ENCODE measurements at places on chromosomes 6 and 20.
A peak's percentile ranks its signal among the peaks of the same experiment; 100 is the strongest.

DNA sequence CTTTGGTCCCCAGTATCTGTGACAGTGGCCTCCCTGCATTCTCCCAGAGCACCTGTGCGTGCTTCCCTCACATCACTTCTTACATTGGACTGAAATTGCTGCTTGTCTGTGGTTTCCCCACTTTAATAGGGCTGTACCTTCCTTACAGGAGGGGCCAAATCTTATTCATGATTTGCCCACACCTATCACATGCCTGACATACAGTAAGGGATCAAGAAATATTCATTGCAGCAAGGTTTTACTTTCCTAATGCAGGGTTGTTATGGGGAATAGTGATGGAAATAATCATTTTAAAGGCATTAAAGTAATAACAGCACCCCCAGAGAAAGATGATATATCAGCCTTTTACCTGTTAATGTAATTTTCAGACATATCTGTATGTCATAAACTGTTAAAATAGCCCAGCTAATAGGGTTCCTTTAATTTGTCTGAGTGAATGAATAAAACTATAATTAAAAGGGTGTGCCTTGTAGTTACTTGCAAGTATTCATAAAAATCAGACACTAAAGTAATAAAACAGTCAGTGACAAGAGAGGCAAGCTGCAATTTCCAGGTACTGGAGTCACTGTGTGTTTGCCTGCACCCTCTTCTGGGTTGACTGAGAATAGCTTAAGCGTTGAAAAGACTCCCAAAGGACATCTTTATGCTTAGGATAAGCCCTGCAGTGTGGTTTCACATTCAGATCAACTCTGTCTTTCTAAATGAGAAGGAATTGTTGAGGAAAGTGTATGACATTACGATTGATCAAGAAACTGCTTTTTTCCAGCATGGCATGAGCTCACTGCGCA lies 182.7 kb downstream of the PHACTR1 start:
- no peak for DNase-seq

DNA sequence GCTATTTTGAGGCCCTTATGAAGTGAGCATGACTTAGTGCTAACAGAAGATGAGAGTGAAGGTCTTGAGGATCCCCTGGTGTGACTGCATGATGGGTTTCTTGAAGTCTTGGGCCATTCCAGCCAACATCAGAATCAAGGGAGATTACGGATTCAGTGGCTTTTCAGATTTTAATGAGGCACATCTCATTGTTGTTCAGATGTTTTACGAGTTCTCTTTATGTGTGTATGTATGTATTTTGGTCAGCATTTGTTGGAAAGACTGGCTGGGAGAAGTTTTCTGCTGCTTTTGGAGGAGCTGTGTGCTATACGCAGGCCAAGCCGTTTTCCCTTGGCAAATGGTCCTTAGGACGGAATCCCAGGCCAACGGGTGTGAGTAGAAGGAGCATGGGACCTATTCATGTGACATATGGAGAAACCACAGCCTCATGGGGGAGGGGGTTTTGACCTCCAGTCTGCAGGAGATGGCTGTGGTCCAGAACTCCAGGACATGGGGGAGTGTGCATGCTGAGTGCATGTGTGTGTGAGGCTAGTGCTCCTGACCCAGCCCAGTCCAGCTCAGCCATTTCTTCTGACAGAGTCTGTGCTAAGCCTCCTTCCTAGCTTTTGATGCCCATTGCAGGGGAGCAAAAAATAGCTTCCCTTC lies 35.3 kb downstream of the CHMP4B start:
- DNase-seq: no peak

GRCh38 chr6:14925699-14926026 lies 320.2 kb upstream of the JARID2 start:
- DNase-seq: no peak

DNA sequence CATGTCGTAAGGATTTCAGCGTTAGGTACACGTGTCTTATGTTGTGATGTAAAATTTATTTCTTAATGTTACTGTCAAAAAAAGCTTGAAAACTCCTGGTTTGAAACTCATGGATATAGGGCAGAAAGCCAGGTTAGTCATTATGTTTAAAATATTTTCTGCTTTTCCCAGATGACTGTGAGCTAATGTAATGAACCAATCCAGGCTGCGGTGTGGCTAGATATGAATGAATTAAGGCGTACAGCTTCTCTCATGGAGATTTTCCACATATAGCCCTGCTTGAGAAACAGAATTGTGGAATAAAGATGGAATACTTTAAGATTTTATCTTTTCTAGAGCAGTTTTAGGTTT lies 80.3 kb upstream of the STMND1 start:
- no peak for DNase-seq

DNA sequence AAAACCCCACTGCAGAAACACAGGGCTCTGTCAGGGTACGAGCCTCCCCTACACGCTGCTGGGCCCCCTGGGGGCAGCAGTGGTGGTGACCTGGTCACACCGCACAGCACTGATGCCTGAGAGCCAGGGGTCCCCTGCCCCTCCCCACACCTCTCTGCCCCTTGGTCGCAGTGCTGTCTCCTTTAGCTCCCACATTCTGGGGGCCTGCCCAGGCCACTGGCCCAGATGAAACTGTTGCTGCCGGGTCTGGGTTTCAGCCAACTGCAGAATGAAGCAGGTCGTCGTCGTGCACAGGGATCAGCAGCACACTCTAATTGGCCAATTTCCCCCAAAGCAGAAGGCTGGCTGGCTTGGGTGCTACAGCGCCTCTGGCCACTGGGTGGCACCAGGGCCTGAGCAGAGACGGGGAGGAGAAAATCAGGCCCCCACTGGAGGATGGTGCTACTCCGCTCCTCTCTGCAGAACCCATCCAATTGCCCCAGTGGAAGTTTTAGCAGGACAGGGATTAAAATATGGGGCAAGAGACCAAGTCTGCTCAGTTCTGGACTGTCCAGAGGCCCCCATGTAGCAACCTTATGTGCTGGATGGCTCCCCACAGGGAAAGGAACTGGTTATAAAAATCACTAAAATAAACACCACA lies 26.1 kb downstream of the DIDO1 start:
- peak; percentile 67 for DNase-seq

DNA sequence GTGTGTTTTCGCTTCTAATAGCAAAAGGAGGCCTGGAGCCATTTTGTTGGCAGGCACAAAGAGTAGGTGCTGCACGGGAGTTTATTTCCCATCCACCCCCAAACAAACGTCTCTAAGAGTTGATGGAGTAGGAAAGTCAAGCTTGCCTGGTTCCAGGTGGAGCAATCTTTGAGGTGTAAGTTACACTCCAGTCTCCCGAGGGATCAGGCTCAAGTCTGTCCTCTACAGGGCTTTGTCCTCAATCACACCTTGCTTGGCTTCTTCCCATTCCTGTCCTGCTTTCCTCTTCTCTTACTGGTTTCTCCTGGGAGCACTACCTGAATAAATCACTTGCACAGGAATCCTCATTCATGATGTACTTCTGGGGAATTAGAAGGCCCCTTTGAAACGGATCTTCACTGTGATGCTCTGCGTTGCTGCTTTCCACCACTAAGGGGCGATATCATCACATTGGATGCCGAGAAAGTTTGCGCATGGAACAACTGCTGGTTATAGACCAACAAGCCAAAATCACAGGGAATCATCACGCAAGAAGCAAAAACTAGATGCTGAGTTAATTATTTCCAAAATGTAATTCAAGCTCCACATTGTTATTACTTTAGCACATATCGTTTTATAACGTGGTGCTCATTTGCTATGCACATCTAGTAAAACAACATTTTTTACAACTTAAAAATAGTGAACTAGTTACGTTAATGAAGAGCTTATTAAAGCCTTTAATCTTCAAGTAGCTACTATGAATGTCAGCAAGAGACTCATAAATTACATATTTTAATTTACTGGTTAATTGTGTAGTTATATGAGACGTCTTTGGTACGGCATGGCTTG lies 156.8 kb downstream of the DNAH8 start:
- DNase-seq: peak; percentile 26

- DNase-seq: no peak
Measured at GRCh38 chr20:1876217-1876921, 18.8 kb upstream of the SIRPA start.

GRCh38 chr6:150006961-150007464 lies 18.3 kb downstream of the RAET1L start:
- DNase-seq: no peak

DNA sequence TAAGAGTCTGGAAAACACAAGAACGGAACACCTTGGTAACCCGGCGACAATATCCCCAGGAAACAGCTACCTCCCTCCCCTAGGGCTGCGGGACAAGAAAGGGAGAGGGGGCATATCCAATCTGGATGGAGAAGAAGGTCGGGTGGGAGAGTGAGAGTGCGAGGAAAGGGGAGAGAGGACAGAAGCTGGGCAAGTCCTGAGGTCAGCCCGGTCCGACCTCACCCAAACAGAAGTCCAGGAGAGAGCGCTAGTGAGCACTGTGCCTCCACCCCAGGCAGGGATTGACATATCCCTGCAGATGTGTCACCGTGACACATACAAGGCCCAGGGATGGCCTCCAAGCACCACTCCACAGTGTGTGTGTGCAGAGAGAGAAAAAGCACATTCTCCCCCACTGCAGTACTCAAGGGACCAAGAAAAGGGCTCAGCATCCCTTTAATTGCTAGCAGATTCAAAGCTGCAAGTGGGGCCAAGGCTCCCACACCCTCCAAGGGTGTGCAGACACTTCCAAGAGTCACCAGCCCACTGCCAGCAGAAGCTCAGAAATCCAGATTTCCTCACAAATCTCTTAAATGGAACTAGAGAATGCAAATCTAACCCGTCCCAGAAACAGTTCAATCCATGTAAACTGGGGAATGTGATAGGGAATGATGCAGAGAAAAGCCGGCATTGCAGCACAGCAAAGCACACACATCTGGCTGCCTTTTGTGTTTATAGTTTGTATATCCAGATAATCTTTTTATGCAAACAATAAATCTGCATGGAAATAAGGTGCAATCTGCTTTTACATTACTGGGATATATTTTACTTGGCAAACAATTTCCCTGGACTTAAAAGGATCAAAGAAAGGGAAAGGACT lies 3.1 kb downstream of the PXDC1 start:
- DNase-seq: peak; percentile 30

DNA sequence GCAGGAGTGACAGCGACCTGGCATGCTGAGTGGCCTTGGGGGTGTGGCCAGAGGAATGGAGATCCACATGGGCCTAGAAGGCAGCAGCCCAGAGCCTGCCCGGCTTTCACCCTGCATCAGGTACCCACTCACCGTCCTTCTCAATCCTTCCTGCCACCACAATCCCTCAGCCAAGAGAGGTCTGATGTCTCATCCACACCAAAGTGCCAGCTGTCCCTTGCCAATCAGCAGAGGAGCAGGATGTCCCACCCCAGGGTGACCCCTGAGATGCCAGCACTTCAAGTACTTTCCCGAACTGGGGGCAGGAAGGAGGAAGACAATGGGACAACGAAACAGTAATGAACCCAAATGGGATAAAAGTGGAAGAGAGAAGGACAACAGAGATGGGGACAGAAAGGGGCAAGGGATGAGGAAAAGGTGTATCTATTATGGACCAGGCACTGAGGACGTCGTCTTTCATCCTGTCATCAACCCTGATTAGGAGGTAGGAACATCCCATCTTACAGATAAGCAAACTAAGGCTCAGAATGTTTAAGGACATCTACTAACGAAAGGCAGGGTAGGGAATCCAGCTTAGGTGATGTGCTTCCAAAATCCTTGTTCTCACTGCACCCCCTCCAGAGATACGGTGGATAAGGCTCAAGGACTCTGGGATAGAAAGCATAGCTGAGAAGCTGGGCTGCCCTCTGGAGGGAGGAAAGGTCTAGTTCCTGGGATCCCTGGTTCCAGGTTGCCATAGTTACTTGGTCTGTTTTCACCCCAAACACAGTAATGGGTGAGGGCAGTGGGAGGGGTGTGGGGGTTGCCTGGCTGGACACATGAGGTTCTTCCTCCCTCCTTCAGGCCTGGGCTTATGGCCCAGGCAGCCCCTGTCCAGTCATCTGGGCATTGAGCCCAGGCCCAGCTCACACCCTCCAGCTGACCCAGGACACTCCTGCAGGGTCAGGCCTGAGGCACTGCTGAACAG lies 4.5 kb upstream of the TNXB start:
- DNase-seq: peak; percentile 53

DNA sequence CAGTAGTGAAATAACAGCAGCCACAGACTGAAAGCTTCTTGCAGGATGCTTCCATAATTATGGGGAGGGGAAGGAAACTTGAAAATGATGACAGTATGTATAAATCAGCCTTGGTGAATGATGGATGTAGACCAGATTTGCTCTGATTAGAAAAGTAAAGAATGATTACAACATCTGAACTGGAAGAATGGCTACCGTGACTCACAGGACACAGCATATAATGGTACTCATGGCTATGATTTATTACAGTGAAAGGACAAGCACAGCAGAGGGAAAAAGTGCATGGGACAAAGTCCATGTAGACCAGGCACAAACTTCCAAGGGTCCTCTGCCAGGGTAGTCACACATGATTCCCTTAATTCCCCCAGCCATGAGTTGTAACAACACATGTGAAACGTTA lies 70.7 kb upstream of the POPDC3 start:
- DNase-seq: no peak

- no peak for DNase-seq
Measured at GRCh38 chr6:163543321-163543720, 128.8 kb downstream of the QKI start.

GRCh38 chr6:158220786-158221442 lies 52.8 kb downstream of the GTF2H5 start:
- peak; percentile 40 for DNase-seq

DNA sequence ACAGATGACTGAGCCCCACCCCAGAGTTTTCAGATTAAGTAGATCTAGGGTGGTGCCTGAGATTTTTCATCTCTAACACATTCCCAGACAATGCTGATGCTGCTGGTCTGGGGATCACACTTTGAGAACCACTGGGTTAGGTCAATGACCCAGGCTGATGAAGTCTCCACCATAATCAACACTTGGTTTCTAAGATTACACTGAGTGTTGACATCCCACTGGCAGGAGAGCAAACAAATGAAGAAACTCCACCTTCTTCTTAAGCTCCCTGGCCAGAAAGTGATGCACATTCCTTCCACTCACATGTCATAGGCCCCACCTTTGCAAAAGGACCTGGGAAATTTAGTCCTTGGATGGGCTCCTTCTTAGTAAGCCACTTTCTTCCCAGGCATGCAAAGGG lies 53.1 kb downstream of the MAFB start:
- no peak for DNase-seq

- DNase-seq: no peak
Measured at GRCh38 chr6:138115877-138116660, 8.8 kb upstream of the PERP start.

GRCh38 chr6:110448846-110449540 lies 27.4 kb downstream of the SLC22A16 start:
- DNase-seq: no peak

- no peak for DNase-seq
Measured at GRCh38 chr6:165906-166305, 126.4 kb upstream of the DUSP22 start.

Measured in substantia nigra (tissue), 51 donors.